Upper lobe of right lung (tissue), 1 donor: ENCODE measurements at places on chromosomes 6 and 20.

DNA sequence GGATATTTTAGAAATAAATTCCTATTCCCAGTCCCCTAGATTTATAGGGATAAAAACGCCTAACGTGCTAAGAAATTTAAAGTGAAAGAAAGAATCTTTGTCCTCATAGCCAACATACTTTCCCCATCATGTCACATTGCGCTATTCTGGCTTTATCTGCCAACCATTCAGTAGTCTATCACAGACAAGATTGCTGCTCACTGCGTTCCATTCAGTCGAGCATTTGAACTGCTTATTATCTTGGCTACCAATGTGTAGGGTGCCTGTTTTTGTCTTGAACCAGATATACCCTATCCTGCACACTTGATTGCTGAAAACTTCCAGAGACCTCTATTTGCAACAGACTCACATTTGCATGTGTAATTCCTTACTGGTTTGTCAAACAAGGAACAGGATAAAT, 751.5 kb downstream of the EPHA7 start:
- H3K4me3 ChIP-seq, result no peak overlapping the region
- no peaks in the 10 kb centered on the region for H3K36me3 ChIP-seq
- H3K4me1 ChIP-seq, result no peaks in the 10 kb centered on the region
- DNase-seq, result no peak

- no peaks in the 10 kb centered on the region for H3K27me3 ChIP-seq
- no peaks in the 10 kb centered on the region for H3K36me3 ChIP-seq
- H3K4me3 ChIP-seq, result no peak overlapping the region
- no peaks in the 10 kb centered on the region for H3K4me1 ChIP-seq
- no peak for DNase-seq
- no peak overlapping the region for H3K27ac ChIP-seq
These were observed 195.0 kb upstream of the MAN1A1 start for GRCh38 chr6:119544325-119545175.

GRCh38 chr20:33685328-33686099, 671 bp downstream of the E2F1 start:
- no peaks in the 10 kb centered on the region for H3K27me3 ChIP-seq
- H3K4me3 ChIP-seq, result peak overlapping the region; percentile 35
- H3K27ac ChIP-seq, result no peak overlapping the region
- no peaks in the 10 kb centered on the region for H3K36me3 ChIP-seq
- no peak for DNase-seq

- no peaks in the 10 kb centered on the region for H3K27me3 ChIP-seq
- peak overlapping the region; percentile 6 for H3K4me3 ChIP-seq
- DNase-seq, result peak; percentile 75
These were observed 66.3 kb downstream of the SLX4IP start for GRCh38 chr20:10501402-10501801.

- no peaks in the 10 kb centered on the region for H3K4me1 ChIP-seq
- no peaks in the 10 kb centered on the region for H3K27me3 ChIP-seq
- H3K36me3 ChIP-seq, result peaks cover 18% of the 10 kb centered on the region
- DNase-seq, result no peak
These were observed 350.5 kb downstream of the ZFAND3 start for GRCh38 chr6:38169977-38170526.

DNA sequence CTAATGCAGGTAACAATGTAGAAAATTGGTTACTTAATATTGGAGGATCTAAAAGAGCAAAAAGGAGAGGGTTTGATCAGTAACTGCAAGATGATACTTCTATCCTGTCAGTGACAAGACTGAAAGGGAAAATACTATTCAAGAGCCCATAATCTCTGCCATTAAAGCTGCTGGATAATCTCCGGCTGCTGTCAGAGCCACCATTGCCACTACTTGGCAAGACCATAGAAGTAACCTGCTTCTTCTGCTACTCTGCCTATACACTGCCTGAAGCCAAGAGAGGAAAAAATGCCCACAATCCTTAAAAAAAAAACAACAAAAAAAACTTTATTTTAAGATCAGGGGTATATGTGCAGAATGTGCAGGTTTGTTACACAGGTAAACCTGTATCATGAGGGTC, 386.5 kb upstream of the ID4 start:
- DNase-seq, result no peak
- H3K36me3 ChIP-seq, result no peaks in the 10 kb centered on the region
- no peaks in the 10 kb centered on the region for H3K27me3 ChIP-seq
- no peaks in the 10 kb centered on the region for H3K4me1 ChIP-seq
- H3K4me3 ChIP-seq, result peak overlapping the region; percentile 37
- H3K27ac ChIP-seq, result peak overlapping the region; percentile 45

DNA sequence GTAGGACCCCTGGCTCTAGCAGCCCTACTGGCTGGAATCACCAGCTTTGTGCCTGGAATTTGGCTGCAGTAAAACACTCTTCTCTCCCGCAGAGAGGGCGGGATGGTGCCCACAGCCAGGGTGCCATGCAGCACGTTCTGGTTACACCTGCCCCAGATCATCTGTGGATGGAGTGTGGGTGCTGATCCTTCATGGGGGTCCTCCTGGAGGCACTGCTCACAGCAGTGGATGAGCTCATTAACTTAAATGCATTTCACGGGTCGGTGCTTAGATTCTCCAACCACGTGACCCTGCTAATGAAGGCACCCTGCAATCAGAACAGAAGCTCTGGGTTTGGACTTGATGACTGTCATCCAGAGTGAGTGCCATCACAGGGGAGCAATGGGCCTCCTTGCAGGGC, 138.6 kb upstream of the AFDN start:
- no peak overlapping the region for H3K27ac ChIP-seq
- H3K4me3 ChIP-seq, result no peak overlapping the region
- H3K27me3 ChIP-seq, result no peaks in the 10 kb centered on the region
- H3K4me1 ChIP-seq, result peaks cover 4% of the 10 kb centered on the region
- DNase-seq, result no peak

- peaks cover 12% of the 10 kb centered on the region for H3K4me1 ChIP-seq
- no peaks in the 10 kb centered on the region for H3K36me3 ChIP-seq
- H3K4me3 ChIP-seq, result no peak overlapping the region
- DNase-seq, result no peak
- H3K27ac ChIP-seq, result no peak overlapping the region
- H3K27me3 ChIP-seq, result peaks cover 44% of the 10 kb centered on the region
These were observed 3.1 kb downstream of the CPXM1 start for GRCh38 chr20:2797136-2797983.
